Breast epithelium (tissue), 4 donors: ENCODE measurements at places on chromosomes 13 and 19. TPM values are rescaled to one million over a fixed set of nuclear protein-coding genes. Genes with fewer than 3 reads are reported as not detected.
A peak's percentile ranks its signal among the peaks of the same experiment; 100 is the strongest.

LRRC63 gene
- 0.16 TPM for total RNA-seq

ZNF433 gene
- total RNA-seq: 5.0 TPM

MAB21L1 gene
- 12.0 TPM for total RNA-seq

MEDAG gene
- 95.4 TPM for total RNA-seq

ATF5 gene
- total RNA-seq: 8.2 TPM

RNF113B gene
- total RNA-seq: not detected

DNA sequence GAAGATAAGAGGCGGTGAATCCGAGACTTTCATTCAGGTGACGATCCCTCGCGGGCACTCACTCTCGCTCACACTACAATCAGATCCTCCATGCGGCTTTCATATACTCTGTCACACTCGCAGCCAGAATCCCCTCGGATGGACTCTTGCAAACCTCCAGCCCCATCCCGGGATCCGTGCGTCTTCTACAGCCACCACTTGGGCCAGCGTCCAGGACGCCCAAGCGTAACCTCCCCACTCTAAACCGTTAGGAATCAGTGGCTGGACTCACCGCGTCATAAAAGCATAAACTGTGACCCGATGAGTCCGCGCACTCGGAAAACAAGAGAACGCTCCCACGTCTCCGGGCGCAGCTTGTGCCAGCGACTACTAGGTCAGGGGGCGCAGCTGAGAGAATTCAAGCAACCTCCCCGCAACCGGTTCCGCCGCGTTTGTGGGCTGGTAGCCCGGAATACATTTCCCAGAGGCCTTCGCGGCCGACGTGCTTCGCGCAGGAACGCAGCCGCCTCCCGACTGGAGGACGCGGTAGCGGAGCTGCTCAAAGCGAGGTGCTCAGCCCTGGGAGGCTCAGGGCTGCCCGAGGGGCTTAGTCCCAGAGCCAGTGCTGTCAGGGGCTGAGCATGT lies 27.6 kb downstream of the ZNF607 start:
- no peaks in the 10 kb centered on the region for H3K27me3 ChIP-seq
- H3K4me1 ChIP-seq: no peaks in the 10 kb centered on the region
- H3K4me3 ChIP-seq: peak overlapping the region; percentile 89
- DNase-seq: peak; percentile 46

DNA sequence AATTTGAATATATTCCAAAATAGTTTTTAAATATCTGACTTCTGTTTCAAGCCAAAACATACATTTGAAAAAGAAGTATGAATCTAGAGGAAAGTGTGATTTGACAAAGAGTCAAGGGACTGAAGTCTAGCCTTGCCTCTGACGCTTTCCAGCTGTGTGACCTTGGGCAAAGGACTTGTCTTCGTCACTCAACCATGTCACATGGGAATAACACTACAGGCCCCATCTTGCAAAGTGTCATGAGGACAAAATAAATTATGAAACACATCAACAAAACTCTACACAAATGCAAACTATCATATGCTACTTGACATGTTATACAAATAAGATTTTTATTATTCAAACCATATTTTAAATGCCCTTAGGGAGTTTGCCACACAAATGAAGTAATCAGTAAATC lies 73.0 kb downstream of the CYSLTR2 start:
- DNase-seq: no peak
- H3K27me3 ChIP-seq: no peaks in the 10 kb centered on the region
- H3K4me3 ChIP-seq: no peak overlapping the region
- H3K36me3 ChIP-seq: no peaks in the 10 kb centered on the region
- no peak overlapping the region for H3K27ac ChIP-seq
- H3K4me1 ChIP-seq: no peaks in the 10 kb centered on the region

GRCh38 chr19:12689581-12690216 lies 1.9 kb downstream of the GNG14 start:
- H3K4me3 ChIP-seq: no peak overlapping the region
- no peak for DNase-seq
- H3K27ac ChIP-seq: no peak overlapping the region

- no peak for DNase-seq
- H3K27ac ChIP-seq: no peak overlapping the region
- H3K4me3 ChIP-seq: no peak overlapping the region
- H3K36me3 ChIP-seq: no peaks in the 10 kb centered on the region
- no peaks in the 10 kb centered on the region for H3K27me3 ChIP-seq
- no peaks in the 10 kb centered on the region for H3K4me1 ChIP-seq
Observed at GRCh38 chr19:4415352-4415751, 12.9 kb downstream of the CHAF1A start.

- no peak for DNase-seq
- no peaks in the 10 kb centered on the region for H3K36me3 ChIP-seq
- H3K4me1 ChIP-seq: no peaks in the 10 kb centered on the region
- no peaks in the 10 kb centered on the region for H3K27me3 ChIP-seq
- H3K4me3 ChIP-seq: no peak overlapping the region
- no peak overlapping the region for H3K27ac ChIP-seq
Observed at GRCh38 chr19:20334760-20335159, 167.7 kb downstream of the ZNF486 start.

DNA sequence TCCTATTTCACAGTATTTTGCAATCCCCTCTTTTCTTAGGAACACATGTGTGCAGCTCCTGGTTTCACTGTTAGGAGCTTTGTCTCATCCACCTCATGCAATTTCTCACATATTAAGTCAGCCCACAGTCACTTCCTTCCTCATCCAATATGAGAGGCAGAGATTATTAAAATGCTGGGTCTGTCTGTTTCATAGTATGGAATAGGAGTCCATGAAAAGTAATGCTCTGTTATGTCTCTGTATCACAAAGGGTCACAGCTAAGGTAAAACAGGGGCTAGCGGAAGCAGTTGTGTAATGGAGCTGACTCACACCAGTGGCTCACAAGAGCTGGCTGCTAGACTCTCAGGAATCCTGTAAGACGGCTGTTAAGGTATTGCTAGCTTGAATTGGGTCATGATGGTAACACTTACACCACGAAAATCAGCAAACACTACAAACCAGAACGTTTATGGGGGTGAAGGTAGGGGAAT lies 216.5 kb downstream of the EFNB2 start:
- H3K27ac ChIP-seq: no peak overlapping the region
- H3K4me1 ChIP-seq: no peaks in the 10 kb centered on the region
- DNase-seq: no peak
- H3K27me3 ChIP-seq: no peaks in the 10 kb centered on the region
- H3K36me3 ChIP-seq: no peaks in the 10 kb centered on the region
- H3K4me3 ChIP-seq: no peak overlapping the region

GRCh38 chr19:12983542-12984142 lies 11.6 kb upstream of the NFIX start:
- no peak overlapping the region for H3K4me3 ChIP-seq
- H3K4me1 ChIP-seq: no peaks in the 10 kb centered on the region
- DNase-seq: peak; percentile 74

- no peaks in the 10 kb centered on the region for H3K36me3 ChIP-seq
- no peaks in the 10 kb centered on the region for H3K4me1 ChIP-seq
- no peak for DNase-seq
- no peaks in the 10 kb centered on the region for H3K27me3 ChIP-seq
Observed at GRCh38 chr13:109833940-109834339, 47.6 kb upstream of the IRS2 start.

- no peaks in the 10 kb centered on the region for H3K36me3 ChIP-seq
- peak overlapping the region; percentile 99 for H3K27ac ChIP-seq
- no peaks in the 10 kb centered on the region for H3K27me3 ChIP-seq
- H3K4me3 ChIP-seq: peak overlapping the region; percentile 72
- DNase-seq: no peak
Observed at GRCh38 chr19:13152356-13152973, 2.3 kb downstream of the IER2 start.

GRCh38 chr13:103403148-103403740 lies 337.0 kb upstream of the SLC10A2 start:
- no peaks in the 10 kb centered on the region for H3K36me3 ChIP-seq
- H3K4me1 ChIP-seq: no peaks in the 10 kb centered on the region
- no peak for DNase-seq
- no peaks in the 10 kb centered on the region for H3K27me3 ChIP-seq
- H3K4me3 ChIP-seq: no peak overlapping the region

- no peaks in the 10 kb centered on the region for H3K4me1 ChIP-seq
- no peak overlapping the region for H3K4me3 ChIP-seq
- no peaks in the 10 kb centered on the region for H3K36me3 ChIP-seq
- no peaks in the 10 kb centered on the region for H3K27me3 ChIP-seq
Observed at GRCh38 chr19:10915130-10916091, 13.0 kb downstream of the YIPF2 start.

DNA sequence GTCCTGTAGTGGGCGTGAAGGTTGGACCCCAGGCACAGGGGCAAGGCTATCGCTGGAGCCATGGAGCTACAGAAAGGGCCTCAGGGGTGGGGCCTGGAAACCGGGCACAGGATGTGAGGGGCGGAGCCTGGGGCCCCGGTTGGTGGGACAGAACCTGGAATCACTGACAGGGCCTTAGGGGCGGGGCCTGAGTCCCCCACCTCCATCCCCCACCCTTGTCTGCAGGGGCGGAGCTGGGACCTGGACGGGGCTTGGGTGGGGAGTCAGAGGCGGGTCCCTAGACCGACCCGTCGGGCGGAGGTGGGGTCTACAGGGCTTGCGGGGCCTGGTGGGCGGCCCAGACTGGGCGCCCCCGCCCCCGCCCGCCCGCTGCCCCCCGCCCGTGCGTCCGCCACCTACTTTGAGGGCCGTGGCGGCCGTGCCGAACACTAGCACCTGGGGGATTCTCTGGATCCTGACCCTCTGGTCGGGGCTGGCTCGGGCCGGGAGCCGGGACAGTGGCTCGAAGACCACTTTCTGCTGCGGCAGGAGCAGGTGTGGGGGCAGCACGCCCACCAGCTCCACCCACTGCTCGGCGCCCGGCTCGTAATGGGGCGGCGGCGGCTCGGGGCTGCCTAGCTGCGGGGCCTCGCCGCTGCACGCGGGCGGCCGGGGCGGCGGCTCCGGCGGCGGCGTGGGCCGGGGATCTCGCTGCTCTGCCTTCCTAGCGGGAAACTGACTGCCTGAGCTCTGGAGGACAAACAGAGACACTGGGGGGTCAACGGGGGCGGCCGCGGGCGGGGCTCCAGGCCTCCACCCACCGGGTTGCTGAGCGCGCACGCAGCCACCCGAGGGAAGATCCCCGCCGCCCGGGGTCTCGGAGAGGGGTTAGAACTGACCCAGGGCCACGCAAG lies 26.3 kb downstream of the DCAF15 start:
- no peaks in the 10 kb centered on the region for H3K27me3 ChIP-seq
- peak overlapping the region; percentile 41 for H3K4me3 ChIP-seq
- H3K4me1 ChIP-seq: no peaks in the 10 kb centered on the region
- H3K36me3 ChIP-seq: no peaks in the 10 kb centered on the region

DNA sequence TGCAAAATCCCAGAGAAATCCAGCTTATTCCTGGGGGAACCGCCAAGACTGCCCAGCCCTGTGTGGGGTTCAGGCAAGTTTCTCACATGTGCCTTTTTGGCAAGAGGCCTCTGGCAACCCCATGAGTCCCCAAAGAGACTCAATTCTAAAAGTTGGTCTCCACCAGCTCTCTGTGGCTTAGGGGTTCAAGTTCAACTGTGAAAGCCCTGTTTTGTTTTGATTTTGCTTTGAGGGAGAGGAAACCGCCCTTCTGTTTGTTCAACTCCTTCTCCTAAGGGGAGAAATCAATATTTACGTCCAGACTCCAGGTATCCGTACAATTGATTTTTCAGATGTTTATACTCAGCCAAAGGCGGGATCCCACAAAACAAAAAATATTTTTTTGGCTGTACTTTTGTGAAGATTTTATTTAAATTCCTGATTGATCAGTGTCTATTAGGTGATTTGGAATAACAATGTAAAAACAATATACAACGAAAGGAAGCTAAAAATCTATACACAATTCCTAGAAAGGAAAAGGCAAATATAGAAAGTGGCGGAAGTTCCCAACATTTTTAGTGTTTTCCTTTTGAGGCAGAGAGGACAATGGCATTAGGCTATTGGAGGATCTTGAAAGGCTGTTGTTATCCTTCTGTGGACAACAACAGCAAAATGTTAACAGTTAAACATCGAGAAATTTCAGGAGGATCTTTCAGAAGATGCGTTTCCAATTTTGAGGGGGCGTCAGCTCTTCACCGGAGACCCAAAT lies 583 bp upstream of the LDLR start:
- H3K36me3 ChIP-seq: no peaks in the 10 kb centered on the region
- peaks cover 7% of the 10 kb centered on the region for H3K4me1 ChIP-seq
- H3K27me3 ChIP-seq: no peaks in the 10 kb centered on the region
- H3K27ac ChIP-seq: peak overlapping the region; percentile 99
- peak overlapping the region; percentile 81 for H3K4me3 ChIP-seq

- no peak overlapping the region for H3K4me3 ChIP-seq
- H3K27ac ChIP-seq: no peak overlapping the region
- no peak for DNase-seq
- no peaks in the 10 kb centered on the region for H3K36me3 ChIP-seq
- H3K4me1 ChIP-seq: peaks cover 12% of the 10 kb centered on the region
Observed at GRCh38 chr19:14566712-14567077, 5.2 kb downstream of the NDUFB7 start.

DNA sequence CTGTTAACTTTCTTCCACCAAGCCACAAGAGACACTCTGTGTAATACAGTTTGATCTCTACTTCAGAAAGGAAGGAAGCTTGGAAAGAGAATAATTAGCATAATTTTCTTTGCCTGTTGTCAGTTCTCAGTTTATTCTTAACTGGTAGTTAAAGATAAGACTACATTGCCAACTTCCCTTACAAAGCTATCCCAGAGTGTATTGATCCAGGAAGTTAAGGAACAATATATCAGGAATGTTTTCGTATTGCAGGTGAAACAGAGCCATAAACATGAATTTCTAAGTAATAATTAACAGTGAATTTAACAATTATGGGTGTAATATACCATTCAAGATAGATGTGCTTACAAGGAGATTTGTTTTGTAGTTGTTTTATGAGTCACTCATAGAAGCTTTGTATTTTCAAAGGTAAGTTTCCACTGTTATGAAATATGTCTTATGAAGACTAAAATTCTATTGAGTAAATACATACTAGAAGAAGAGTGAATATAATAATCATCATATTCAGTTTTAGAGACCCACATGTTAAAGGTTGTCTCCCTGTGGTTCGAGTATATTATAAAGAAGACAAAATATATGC lies 88.4 kb upstream of the KLF5 start:
- H3K27me3 ChIP-seq: no peaks in the 10 kb centered on the region
- no peak overlapping the region for H3K27ac ChIP-seq
